ENCODE measurements at places on chromosomes 1 and 21. TPM values are rescaled to one million over a fixed set of nuclear protein-coding genes. Genes with fewer than 3 reads are reported as not detected.

Gene TIAM1
- 0.18 TPM for polyA plus RNA-seq

Gene PDZK1
- polyA plus RNA-seq, result 1.3 TPM

Gene TIMM17A
- polyA plus RNA-seq, result 134 TPM

Gene SLC9C2
- polyA plus RNA-seq, result not detected

Gene PSMA5
- 92.7 TPM for polyA plus RNA-seq

Gene LIX1L
- 10.5 TPM for polyA plus RNA-seq

Gene GJA4
- polyA plus RNA-seq, result not detected

GRCh38 chr1:37130221-37130948 is 96.1 kb upstream of the GRIK3 start:
- DNase-seq, result no peak

DNA sequence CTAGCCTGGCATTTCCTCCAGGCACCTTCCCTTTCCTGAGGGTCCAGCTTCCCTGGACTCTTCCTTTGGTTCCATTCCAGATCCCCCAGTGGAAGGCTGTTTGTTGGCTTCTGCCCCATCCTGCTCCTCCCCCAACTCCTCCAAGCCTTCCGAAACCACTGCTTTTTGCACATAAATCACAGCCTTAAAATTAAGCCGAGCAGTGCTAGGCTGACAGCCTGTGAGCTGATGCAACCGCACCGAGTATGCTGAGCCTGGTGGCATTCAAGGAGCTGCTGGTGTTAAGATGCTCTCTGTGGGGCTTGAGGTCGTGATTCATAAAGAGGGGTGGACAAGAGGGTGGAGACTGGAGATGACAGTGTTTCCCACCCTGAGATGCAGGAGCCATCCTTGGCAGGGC is 266.6 kb upstream of the C1orf174 start:
- DNase-seq, result no peak

GRCh38 chr1:61047061-61047460 is 35.3 kb upstream of the NFIA start:
- DNase-seq, result no peak

DNA sequence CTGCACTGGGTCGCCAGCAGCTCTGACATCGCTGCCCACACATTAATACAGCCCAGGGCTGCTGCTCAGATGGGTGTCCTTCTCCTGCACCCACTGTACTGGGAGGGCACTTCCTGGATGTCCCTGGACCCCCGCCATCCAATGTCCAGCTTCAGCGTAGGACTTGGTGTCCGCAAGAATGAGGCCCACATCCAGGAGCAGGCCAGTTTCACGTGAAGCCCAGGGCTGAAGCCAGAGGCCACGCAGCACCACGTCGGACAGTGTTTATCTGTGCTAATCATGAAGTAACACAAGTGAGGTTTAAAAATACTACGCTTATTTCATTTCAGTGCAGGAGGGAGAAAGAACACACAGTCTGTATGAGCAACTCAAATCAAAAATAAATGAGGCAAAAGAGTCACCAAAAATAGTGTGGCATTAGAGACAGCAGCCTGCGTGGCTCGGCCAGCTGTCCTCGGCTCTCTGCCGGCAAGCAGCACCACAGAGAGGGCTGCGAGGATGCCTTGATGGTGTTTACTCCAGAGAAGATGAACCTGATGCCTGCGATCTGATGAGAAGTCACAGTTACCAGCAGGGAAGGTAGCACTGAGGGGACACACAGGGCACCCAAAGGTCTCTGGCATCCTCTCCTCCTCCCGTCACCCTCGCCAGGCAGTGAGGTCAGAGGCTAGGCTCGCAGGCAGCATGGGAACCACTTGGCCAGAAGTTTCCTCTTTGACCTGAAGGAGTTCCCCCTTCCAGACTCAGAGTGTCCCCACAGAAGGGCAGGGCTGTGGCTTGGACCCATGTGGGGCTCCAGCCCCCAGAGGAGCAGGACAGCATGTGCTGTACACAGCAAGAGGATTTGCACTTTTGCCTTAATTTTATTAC is 22.1 kb upstream of the NPHP4 start:
- no peak for DNase-seq

DNA sequence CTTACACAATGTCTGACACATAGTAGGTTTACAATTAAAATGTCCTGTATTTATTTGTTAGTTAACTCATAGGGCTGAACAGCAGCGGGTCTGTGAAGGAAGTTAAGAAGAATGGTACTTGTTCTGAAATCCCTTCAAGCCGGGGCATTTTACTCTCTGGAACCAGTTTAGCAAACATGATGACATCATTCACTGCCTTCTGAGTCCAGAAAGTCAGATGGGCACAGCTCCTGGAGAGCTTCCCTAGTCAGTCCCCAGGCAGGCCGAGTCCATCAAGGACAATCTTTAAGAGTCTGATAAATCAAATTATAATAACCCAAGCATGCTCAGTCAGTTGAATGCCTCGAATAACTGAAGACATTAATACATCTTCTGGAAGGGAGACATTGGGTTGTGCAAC is 125.4 kb upstream of the DAB1 start:
- no peak for DNase-seq

- DNase-seq, result no peak
Observed at GRCh38 chr1:3360646-3361257, 93.7 kb upstream of the ARHGEF16 start.

GRCh38 chr1:153881751-153882150 is 41.0 kb downstream of the GATAD2B start:
- no peak for DNase-seq

- DNase-seq, result peak; percentile 64
Observed at GRCh38 chr1:25572708-25573590, 29.5 kb downstream of the LDLRAP1 start.

DNA sequence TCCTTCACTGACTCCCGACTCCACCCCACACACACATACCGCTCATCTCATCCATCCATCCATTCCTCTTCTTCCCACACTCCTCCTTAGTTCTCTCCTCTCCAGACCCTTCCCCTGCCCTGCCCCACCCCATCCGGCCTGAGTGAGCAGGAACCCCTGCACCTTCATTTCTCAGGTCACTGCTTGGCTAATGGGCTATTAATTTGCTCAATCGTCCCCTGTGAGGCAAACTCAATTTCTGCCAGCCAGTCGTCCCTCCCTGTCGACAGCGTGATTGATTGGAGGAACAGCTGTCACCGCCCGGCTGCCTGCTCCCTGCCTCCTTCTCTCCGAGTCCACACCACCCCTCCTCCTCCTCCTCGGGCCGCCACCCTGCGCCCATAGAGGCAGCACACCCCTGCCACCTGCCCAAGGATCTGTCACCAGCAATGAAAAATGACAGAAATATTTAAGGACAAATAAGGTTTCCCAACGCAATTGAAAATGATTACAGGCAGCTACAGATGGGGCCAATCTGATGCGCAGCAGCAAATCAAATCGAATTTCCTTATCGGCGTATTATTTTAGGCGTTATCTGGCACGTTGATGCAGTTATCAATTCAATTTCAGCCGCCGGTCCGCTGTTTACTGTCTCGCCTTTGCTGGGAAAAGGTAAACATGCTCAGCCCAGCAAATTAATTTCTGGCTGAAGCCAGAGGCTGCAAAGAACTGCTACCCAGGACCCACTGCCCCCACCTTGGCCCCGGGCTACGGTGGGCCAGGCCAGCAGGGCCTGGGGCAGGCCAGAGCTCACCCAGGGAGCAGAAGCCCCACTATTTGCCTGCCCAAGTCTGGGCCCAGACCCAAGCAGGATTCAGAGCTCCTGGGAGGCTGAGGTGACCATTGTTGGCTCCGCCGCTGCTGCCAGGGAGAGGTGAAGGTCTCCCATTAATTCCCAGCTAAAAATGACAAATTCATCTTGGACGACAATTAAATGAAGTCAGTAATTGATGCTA is 71.3 kb downstream of the TMEM53 start:
- no peak for DNase-seq

DNA sequence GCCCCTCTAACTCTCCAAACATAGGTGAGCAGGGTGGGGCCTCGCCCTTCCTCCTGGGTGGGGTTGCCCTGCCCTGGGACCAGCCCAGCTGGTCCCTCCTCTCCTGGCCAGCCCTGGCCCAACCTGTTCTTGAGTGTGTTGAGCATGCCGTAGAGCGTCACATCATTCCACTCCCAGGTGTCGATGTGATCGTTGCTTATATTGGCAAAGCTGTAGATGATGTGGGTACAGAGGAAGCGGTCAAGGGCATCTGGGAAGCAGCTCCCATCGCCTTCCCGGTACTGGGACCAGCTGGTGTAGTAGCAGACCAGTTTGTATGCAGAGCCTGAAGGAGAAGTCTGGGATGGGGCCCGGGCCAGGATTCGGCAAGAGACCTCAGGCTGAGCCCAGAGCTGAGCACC is 1.4 kb downstream of the CHI3L1 start:
- DNase-seq, result no peak

- no peak for DNase-seq
Observed at GRCh38 chr1:77438236-77438913, 156.6 kb downstream of the AK5 start.

GRCh38 chr1:245687636-245688535 is 533.1 kb downstream of the KIF26B start:
- DNase-seq, result no peak

- peak; percentile 32 for DNase-seq
Observed at GRCh38 chr1:4375812-4376211, 278.6 kb upstream of the AJAP1 start.

DNA sequence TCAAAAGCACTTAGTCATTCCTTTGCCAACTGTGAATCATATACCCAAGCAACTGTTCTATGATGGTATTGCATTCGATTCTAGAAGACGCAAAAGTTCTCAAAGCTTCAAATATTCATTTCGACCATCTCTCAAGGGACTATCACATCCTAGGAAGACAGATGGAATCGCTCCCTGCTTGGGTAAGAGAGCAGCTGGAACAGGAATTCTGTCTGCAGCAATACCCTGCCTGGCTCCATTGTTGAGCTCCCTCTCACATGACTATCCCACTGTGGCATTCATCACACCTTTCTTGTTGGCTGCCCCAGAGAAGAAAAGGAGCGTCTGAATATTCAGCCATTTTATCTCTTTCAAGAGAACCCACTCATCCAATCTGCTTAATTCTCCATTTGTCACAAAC is 397.7 kb downstream of the NTNG1 start:
- no peak for DNase-seq

GRCh38 chr1:200468264-200469001 is 58.6 kb upstream of the ZNF281 start:
- no peak for DNase-seq

- no peak for DNase-seq
Observed at GRCh38 chr21:40976198-40977109, 129.5 kb upstream of the DSCAM start.

DNA sequence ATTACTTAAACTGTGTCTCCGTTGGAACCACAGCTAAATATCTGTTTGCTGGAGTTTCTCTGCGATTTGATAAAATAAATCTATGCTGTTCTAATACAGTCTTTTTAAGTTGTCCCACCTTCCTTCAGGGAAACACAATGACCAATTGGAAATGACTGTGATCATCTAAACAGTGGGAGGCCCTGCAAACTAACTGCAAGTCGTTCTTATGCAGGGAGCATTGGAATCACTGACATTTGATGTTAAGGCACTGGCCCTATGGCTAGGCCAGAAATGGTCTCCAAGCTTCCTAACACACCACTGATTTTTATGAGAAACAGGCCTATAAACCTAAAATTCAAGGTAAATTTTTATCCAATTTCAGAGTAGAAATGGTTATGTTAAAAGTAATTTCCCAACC is 645.2 kb downstream of the LMO4 start:
- no peak for DNase-seq

DNA sequence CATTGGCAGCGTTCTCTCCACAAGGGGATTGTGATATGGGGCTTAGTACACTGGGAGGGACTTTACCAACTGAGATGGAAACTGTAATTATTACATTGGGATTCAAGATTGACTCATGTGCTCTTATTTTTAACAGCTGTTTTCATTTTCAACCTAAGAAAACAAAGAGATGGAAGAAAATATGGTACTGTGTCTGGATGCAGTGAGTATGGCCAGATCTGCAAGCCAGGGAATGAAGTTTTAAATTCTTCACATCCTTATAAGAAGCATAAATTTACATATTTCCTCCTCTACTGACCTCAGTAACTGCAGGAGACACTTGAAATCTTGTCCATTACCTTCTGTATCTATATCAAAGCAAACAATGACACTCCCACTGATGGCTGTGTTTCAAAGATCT is 81.5 kb upstream of the EDEM3 start:
- no peak for DNase-seq

- no peak for DNase-seq
Observed at GRCh38 chr1:242761556-242761955, 237.1 kb upstream of the PLD5 start.

GRCh38 chr1:205921570-205921909 is 21.7 kb downstream of the SLC26A9 start:
- no peak for DNase-seq

DNA sequence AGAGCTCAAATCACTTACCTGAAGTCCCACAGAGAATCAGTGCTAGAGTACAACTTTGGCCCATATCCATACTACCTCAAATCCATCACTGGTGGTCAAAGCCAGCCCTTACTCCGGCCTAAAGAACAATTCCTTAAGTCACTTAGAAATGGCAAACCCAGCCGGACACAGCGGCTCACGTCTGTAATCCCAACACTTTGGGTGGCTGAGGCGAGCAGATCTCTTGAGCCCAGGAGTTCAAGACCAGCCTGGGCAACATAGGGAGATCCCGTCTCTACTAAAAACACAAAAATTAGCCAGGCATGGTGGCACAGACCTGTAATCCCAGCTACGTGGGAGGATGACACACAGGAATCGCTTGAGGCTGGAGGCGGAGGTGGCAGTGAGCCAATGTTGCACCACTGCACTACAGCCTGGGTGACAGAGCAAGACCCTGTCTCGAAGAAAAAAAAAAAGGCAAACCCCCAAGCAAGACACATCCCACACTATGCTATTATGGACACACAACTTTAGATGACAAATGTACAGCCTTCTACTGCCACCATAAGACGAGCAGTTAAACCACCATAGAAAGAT is 24.0 kb downstream of the NPHP4 start:
- DNase-seq, result no peak

DNA sequence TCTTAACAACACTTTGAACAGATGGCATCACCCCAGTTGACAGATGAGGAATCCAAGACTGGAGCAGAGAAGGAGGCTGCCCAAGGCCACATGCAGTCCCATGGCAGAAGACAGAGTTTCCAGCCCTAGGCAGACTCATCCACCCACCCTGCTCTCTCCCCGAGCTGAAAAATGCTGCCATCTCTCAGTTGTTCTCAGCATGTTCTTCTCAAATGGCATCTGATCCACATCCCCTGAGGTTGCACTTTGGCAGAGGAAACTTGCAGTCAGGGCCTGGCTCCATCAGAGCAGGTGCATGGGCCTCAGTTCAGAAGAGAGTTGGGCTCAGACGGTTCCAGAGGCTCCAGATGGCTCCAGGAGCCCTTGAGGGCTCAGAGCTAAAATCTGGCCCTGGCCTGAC is 709.4 kb downstream of the MATN1 start:
- DNase-seq, result no peak

DNA sequence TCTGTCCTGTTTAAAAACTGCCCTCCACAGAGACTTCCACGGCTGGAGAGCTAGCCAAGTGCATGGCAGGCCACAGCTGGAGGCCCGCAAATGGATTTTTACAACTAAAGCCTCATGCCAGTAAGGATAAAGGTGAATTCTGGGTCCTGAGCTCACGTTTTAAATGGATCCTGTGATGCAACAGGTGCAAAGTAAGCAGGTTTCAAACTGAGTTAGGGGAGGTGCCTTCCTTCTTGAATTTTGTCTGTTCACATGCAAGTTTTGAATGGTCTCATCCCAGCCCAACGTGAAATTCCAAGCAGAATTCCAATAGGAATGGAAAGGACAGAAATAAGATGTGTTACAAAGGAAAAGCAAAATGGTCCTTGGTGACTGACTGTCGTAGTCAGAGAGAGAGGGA is 36.2 kb upstream of the A3GALT2 start:
- no peak for DNase-seq
